Kasumi-1 (cell line): ENCODE measurements at places on chromosomes 7 and 10.

DNA sequence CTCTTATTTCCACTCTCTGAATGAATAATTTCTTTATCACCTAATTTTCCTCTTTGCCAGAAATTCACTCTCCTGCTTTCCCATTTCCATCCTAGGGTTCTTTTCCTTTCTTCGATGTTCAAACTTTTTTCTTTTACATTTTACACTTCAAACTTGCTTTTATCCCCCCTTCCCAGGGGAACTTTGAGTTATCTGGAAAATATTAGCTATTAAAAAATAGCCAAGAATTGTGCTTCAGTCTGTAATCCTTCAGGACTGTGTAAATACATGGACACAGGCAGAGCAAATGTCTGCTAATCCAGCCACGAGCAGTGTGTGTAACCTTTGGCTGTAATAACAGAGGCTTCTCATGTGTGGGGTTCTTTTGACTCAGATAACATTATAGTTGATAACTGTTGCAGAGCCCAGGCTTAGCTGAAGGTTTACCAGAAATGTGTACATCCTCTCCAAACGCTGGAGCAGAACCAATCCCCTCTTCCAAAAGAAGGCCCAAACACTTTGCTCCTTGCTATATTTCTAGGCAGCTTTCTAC, 4.6 kb downstream of the ASB4 start:
- DNase-seq, result no peak

DNA sequence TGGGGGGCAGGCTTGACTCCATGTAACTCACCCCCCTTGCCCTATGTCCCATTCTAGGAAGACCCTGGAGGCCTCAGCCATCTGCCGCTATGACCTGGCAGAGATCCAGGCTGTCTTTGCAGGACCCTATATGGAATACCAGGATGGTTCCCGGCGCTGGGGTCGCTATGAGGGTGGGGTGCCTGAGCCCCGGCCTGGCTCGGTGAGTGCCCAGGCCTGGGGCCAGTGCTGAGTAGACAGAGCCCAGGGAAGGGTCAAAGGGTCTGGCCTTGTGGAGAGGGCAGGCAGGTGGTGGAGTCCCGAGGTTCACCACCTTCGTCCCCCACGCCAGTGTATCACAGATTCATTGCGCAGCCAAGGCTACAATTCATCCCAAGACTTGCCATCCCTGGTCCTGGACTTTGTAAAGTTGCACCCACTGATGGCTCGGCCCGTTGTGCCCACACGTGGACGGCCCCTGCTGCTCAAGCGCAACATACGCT, 7.5 kb downstream of the MRPL43 start:
- DNase-seq, result no peak

- DNase-seq, result peak; percentile 90
These were observed 18.0 kb upstream of the VCL start for GRCh38 chr10:73979809-73980433.

- no peak for DNase-seq
These were observed 25.5 kb upstream of the VPS41 start for GRCh38 chr7:38934536-38934935.

- DNase-seq, result no peak
These were observed 46.0 kb downstream of the AKR1B15 start for GRCh38 chr7:134594877-134595276.

- DNase-seq, result no peak
These were observed 81.3 kb upstream of the CUX1 start for GRCh38 chr7:101736084-101736483.

- DNase-seq, result peak; percentile 25
These were observed 50.4 kb downstream of the RGS10 start for GRCh38 chr10:119491966-119492757.
